ENCODE measurements at places on chromosomes 12 and 14. TPM values are rescaled to one million over a fixed set of nuclear protein-coding genes. Genes with fewer than 3 reads are reported as not detected.

Gene MTA1
- 102 TPM for total RNA-seq

Gene SLC7A7
- 29.3 TPM for total RNA-seq

Gene CLEC4C
- total RNA-seq = not detected

DNA sequence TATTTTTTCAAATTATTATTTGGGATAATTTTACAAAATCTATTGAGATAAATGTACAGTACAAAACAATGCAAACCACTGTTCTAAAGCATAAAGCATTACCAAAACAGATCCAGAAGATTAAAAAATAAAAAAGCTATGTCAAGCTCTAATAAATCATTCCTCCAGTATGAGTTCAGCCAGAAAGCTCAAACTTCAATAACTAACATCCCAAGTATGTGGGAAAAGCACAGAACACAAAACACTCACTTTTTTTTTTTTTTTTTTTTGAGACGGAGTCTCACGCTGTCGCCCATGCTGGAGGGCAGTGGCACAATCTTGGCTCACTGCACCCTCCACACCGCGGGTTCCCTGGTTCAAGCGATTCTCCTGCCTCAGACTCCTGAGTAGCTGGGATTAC, 11.3 kb downstream of the SAV1 start:
- H3K4me3 ChIP-seq = no peak overlapping the region
- H3K4me1 ChIP-seq = peaks cover 26% of the 10 kb centered on the region
- H3K27ac ChIP-seq = no peak overlapping the region
- no peak for DNase-seq

GRCh38 chr12:129373746-129374145, 520.5 kb downstream of the GLT1D1 start:
- no peak overlapping the region for H3K27ac ChIP-seq
- no peak overlapping the region for H3K4me3 ChIP-seq
- H3K36me3 ChIP-seq = no peaks in the 10 kb centered on the region
- no peak for DNase-seq
- H3K27me3 ChIP-seq = no peaks in the 10 kb centered on the region
- H3K4me1 ChIP-seq = no peaks in the 10 kb centered on the region

DNA sequence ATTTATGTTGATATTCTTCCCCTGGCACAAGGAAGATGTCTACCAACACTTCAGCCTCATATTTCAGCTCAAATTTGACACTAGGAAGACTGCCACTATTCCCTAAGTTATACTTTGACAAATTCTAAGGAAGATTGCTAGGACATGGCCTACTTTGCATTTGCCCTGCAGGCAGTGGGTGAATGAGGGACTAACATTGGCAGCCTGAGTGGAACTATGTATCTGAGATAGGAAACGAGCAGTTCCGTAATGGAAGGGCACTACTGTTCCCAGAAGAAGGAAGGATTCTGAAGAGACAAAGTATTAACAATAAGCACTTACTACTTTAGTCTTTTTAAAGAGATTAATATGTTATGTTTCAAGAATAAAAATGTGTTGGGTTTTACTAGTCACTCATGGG, 115.1 kb downstream of the SLC16A7 start:
- H3K27ac ChIP-seq = no peak overlapping the region
- H3K27me3 ChIP-seq = no peaks in the 10 kb centered on the region
- no peak for DNase-seq

- H3K27me3 ChIP-seq = no peaks in the 10 kb centered on the region
- H3K4me1 ChIP-seq = no peaks in the 10 kb centered on the region
- DNase-seq = no peak
- no peak overlapping the region for H3K27ac ChIP-seq
- no peak overlapping the region for H3K4me3 ChIP-seq
- H3K36me3 ChIP-seq = no peaks in the 10 kb centered on the region
Measured at GRCh38 chr14:39467889-39468524, 35.8 kb upstream of the FBXO33 start.

- DNase-seq = peak; percentile 57
- no peak overlapping the region for H3K4me3 ChIP-seq
- peaks cover 8% of the 10 kb centered on the region for H3K4me1 ChIP-seq
- no peaks in the 10 kb centered on the region for H3K36me3 ChIP-seq
- peak overlapping the region; percentile 57 for H3K27ac ChIP-seq
Measured at GRCh38 chr14:95314609-95315008, 5.1 kb downstream of the CLMN start.

DNA sequence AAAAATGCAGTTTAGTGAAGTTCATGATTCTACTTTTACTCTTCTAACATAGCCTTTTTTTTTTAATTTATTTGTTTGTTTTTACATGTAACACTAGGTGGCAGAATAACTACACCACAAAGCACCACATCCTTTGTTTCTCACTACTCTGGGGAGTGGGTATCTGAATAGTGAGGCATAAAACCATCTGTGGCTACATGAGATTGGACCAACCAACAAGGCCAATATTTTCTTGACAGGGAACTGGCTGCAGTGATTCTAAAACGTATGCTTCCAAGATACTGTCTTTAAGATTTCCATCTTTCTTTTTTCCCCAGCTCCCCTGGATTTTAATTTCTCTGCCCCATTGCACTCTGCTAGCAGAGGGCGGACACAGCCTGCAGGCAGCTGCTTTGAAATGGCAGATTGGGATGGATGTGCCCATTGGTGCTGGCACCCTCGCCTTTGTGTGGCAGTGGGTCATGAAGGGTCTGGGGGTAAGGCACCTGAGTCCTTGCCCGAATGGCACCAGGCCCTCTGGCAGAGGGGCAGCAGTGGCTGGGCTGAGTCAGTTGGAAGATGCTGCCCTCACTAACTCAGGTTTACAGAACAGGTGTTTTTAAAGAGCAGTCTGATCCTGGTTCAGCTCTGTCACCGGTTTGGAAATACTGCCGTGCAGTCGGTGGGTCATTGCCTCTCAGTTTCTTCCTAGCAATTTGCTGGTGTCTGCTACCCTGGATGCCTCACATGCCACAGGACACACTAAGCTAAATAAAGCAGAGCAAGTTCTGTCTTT, 429.1 kb downstream of the RAD51B start:
- H3K4me1 ChIP-seq = peaks cover 71% of the 10 kb centered on the region
- H3K27me3 ChIP-seq = no peaks in the 10 kb centered on the region
- no peaks in the 10 kb centered on the region for H3K36me3 ChIP-seq
- H3K4me3 ChIP-seq = no peak overlapping the region
- peak overlapping the region; percentile 43 for H3K27ac ChIP-seq

DNA sequence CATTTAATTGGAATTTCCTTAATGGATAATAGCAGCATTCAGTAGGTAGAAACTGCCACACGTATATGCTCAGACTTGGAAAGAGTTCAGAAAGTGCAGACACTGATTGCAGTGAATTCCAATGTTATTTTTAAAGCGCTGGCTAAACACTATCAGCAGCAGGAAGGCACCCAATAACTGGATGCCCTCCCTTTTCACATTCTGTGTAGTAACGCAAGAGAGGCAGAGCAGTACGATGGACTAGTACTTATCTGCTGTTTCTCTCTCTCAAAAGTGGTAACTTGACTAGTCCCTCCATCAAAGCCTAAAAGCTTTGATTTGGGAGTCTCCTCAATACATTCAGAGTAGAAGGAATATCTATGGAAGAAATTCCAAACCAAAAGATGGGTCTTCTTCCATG, 791.0 kb downstream of the TMTC2 start:
- H3K27me3 ChIP-seq = no peaks in the 10 kb centered on the region
- H3K4me1 ChIP-seq = no peaks in the 10 kb centered on the region
- no peak for DNase-seq
- no peak overlapping the region for H3K27ac ChIP-seq

DNA sequence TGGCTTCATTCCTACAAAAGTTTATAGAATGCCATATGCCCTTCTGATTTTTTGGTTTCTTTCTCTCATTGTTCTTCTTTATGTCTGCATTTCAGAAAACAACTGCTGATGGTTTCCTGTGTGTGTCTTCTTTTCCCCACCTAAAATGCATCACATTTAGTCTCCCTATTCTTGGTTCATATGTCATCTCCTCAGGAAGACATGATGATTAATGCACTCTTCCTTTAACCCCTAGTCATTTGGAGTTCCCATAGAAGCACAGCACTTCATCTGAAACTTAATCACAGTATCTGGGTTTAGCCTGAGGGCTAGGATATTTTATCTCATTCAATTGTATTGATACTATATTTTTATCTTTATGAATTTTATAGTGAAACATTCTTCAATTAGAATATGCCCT, 21.5 kb downstream of the GNPNAT1 start:
- H3K4me3 ChIP-seq = no peak overlapping the region
- H3K4me1 ChIP-seq = no peaks in the 10 kb centered on the region
- no peak overlapping the region for H3K27ac ChIP-seq
- peaks cover 18% of the 10 kb centered on the region for H3K36me3 ChIP-seq
- H3K27me3 ChIP-seq = no peaks in the 10 kb centered on the region

- H3K27me3 ChIP-seq = no peaks in the 10 kb centered on the region
- H3K4me1 ChIP-seq = peaks cover 6% of the 10 kb centered on the region
- no peak for DNase-seq
- no peak overlapping the region for H3K27ac ChIP-seq
- no peaks in the 10 kb centered on the region for H3K36me3 ChIP-seq
Measured at GRCh38 chr14:53304726-53305381, 151.7 kb upstream of the DDHD1 start.

GRCh38 chr14:69637503-69638031, 26.2 kb downstream of the SUSD6 start:
- H3K4me3 ChIP-seq = no peak overlapping the region
- H3K4me1 ChIP-seq = peaks cover 56% of the 10 kb centered on the region
- no peaks in the 10 kb centered on the region for H3K36me3 ChIP-seq
- H3K27me3 ChIP-seq = no peaks in the 10 kb centered on the region
- DNase-seq = peak; percentile 71

DNA sequence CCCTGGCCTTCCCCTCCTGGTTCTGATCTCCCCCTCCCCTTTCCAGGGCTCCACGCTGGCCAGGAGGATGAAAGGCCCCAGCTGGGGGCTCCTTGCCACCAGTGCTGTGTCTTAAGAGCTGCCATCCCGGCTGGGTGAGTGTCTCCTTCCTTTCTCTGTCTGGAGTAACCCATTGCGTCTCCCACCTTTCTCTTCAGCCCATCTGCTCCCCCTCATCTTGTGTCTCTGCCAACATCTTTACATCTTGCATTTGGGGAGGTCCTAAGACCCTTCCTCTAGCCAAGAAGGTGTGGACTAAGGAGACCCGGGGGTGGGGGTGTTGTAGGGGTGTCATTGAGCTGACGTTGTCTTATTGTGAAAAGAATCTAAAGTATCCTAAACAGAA, 505 bp downstream of the BCL2L2 start:
- DNase-seq = no peak
- H3K4me3 ChIP-seq = no peak overlapping the region
- H3K27ac ChIP-seq = peak overlapping the region; percentile 86

DNA sequence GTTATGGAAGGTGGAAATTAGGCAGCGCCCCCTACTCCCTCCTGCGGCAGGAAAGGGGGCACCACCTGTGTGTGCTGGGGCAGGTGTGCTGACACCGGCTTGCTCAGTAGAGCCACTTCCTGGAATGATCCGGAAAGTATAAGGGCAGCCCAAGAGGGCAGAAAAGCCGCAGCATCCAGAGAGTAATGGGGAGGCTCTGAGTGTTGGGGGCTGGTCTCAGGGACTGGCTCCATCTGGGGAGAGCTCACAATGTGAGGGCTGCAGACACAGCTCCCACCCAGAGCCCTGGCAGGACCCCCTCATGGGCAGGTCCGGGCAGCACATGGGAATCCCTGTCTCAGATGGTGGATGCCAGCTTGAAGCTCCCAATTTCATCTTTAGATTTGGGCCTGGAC, 187.6 kb upstream of the C14orf180 start:
- no peaks in the 10 kb centered on the region for H3K4me1 ChIP-seq
- DNase-seq = no peak
- H3K27ac ChIP-seq = no peak overlapping the region
- H3K36me3 ChIP-seq = no peaks in the 10 kb centered on the region

DNA sequence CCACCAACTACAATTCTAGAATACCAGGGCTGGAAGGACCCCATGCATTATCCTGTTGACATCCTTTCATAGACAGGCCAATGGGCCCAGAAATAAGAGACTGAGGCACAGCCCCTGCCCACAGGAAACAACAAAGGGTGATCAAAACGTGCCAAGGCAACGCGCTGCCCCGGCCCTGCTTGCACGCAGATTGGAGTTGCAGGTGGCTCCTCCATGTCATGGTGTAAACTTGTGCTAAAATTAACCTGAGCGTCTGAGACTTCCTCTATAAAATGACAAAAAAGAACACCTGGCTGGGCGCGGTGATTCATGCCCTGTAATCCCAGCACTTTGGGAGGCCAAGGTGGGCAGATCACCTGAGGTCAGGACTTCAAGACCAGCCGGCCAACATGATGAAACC, 30.1 kb downstream of the SPRING1 start:
- no peak overlapping the region for H3K4me3 ChIP-seq
- no peak for DNase-seq
- H3K36me3 ChIP-seq = no peaks in the 10 kb centered on the region

- peaks cover 9% of the 10 kb centered on the region for H3K4me1 ChIP-seq
- H3K27ac ChIP-seq = peak overlapping the region; percentile 10
- H3K4me3 ChIP-seq = no peak overlapping the region
- no peaks in the 10 kb centered on the region for H3K27me3 ChIP-seq
- no peak for DNase-seq
- H3K36me3 ChIP-seq = no peaks in the 10 kb centered on the region
Measured at GRCh38 chr14:35355981-35356841, 48.3 kb downstream of the NFKBIA start.

DNA sequence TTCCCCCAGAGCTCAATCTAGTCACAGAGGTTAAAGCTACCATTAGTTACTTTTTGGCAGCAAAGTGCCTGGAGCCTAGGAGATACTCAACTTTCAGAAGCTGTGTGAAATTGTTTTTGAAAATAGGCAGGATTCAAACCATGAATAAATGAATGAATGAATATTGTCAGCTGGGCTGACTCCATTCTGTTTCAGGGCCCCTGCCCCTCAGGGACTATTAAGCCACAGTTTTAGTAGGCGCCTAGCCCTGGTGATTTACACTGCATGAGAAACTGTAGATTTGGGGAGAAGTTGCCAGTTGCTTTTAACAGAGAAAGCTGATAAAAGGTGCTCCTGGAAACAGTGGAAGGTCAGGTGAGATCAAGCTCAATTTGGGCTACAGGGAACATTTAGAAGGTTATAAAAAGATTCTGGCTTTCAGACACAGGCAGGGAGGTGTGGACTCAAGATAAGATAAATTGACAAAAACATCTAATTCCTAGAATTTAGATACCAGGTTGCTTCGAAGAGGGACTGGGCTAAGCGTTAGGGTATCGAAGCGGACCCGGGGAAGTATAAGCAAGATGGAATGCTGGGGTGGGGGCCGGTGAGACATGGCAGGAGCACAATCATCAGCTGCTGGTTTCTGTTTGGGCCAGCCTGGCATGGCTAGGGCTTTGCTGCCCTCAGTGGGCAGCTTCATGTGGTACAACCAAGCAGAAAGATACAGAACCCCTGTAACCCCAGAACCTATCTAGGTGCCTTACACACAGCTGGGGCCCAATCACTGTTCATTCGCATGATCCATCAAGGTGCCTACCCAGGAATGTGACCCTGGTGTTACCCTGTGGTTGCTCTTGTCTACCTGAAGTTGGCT, 14.9 kb upstream of the CELA1 start:
- no peak for DNase-seq
- no peak overlapping the region for H3K27ac ChIP-seq
- H3K36me3 ChIP-seq = no peaks in the 10 kb centered on the region
- no peak overlapping the region for H3K4me3 ChIP-seq
- H3K27me3 ChIP-seq = no peaks in the 10 kb centered on the region

GRCh38 chr12:24044941-24045703, 95.7 kb upstream of the SOX5 start:
- no peak overlapping the region for H3K4me3 ChIP-seq
- H3K27ac ChIP-seq = no peak overlapping the region
- no peaks in the 10 kb centered on the region for H3K4me1 ChIP-seq
